ENCODE measurements at places on chromosomes 4 and X.
A peak's percentile ranks its signal among the peaks of the same experiment; 100 is the strongest.

GRCh38 chrX:81229229-81229628 lies 27.3 kb downstream of the SH3BGRL start:
- no peak for DNase-seq

DNA sequence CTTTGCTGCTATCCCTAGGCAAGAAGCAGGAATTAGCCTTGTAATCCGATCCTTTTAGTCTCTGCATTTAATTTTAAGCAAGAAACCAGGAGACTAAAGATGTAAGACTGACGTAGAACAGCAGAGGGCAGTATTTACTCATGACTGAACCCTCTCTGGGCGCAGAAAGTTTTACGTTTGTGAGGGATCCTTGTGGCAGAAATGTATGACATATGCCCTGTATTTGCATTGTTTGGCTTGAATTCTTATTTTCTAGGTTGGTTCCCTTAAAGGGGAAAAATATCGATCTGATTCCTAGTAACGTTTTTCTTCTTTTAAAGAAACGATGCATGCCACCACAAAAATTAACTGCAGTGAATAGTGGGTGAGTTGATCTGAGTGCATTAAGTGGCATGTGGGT lies 1.3 kb upstream of the FAT4 start:
- DNase-seq, result peak; percentile 74

GRCh38 chrX:65587616-65588526 lies 53.3 kb upstream of the LAS1L start:
- no peak for DNase-seq

GRCh38 chr4:167397586-167397985 lies 163.3 kb upstream of the SPOCK3 start:
- DNase-seq, result no peak

Data from islet precursor cell (in vitro differentiated cells).